Thoracic aorta (tissue), 2 donors: ENCODE measurements at places on chromosomes 3 and 15.

- H3K4me3 ChIP-seq, result no peak overlapping the region
- no peaks in the 10 kb centered on the region for H3K27me3 ChIP-seq
- H3K4me1 ChIP-seq, result no peaks in the 10 kb centered on the region
- H3K27ac ChIP-seq, result no peak overlapping the region
- no peaks in the 10 kb centered on the region for H3K36me3 ChIP-seq
These were observed 20.8 kb downstream of the PIK3CA start for GRCh38 chr3:179168918-179169317.

GRCh38 chr3:38098376-38098723, 38.6 kb downstream of the ACAA1 start:
- no peaks in the 10 kb centered on the region for H3K27me3 ChIP-seq
- H3K4me3 ChIP-seq, result no peak overlapping the region
- no peaks in the 10 kb centered on the region for H3K36me3 ChIP-seq
- no peaks in the 10 kb centered on the region for H3K4me1 ChIP-seq
- no peak for DNase-seq

- no peaks in the 10 kb centered on the region for H3K36me3 ChIP-seq
- DNase-seq, result peak; percentile 33
- H3K4me3 ChIP-seq, result peak overlapping the region; percentile 76
- no peaks in the 10 kb centered on the region for H3K27me3 ChIP-seq
- peak overlapping the region; percentile 96 for H3K27ac ChIP-seq
These were observed 1.3 kb downstream of the MAGI1 start for GRCh38 chr3:66037330-66037985.

- H3K27me3 ChIP-seq, result no peaks in the 10 kb centered on the region
- H3K4me1 ChIP-seq, result peaks cover 3% of the 10 kb centered on the region
- no peak overlapping the region for H3K4me3 ChIP-seq
- H3K36me3 ChIP-seq, result peaks cover 3% of the 10 kb centered on the region
- DNase-seq, result no peak
These were observed 3.7 kb upstream of the ZNF609 start for GRCh38 chr15:64456634-64457108.

DNA sequence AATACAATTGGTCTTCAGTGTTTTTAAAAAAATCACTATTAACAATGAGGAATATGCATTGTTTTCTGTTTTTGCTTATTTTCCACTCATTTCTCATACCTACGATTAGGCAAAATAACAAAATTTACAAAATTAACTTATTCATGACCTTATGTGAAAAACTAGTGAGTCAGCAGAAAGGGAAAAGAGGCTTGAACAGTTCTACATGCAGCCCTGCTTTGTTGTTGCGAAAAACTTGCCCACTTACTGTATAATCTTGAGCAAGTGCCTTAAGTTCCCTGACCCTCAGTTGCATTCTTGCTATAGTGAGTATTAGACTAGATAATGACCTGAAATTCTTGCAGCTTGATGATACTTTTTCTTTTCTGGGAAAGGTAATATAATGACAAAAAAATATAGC, 551.1 kb upstream of the BCHE start:
- no peaks in the 10 kb centered on the region for H3K4me1 ChIP-seq
- H3K4me3 ChIP-seq, result no peak overlapping the region
- DNase-seq, result no peak
- no peaks in the 10 kb centered on the region for H3K27me3 ChIP-seq
- H3K27ac ChIP-seq, result no peak overlapping the region

DNA sequence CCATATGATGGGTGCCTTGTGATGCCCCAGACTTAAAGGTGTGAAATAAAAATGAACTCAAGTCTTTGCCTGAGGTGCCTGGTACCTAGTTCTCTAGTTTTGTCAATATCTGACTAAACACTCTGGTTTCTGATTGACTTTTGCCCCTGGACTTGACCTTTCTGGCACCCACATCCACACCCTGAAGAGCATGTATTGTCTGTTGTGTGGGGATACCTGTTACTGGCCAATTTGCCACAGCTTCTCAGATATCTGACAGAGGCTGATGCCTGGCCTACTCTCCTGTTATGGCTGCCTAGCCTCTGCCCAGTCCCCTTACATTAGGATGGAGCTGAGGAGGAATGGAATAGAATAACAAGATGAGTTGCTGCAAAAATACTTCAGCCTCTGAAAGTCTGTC, 3.6 kb downstream of the ZBTB38 start:
- H3K27ac ChIP-seq, result no peak overlapping the region
- no peaks in the 10 kb centered on the region for H3K27me3 ChIP-seq

- no peak overlapping the region for H3K27ac ChIP-seq
- H3K27me3 ChIP-seq, result no peaks in the 10 kb centered on the region
- H3K36me3 ChIP-seq, result no peaks in the 10 kb centered on the region
- no peaks in the 10 kb centered on the region for H3K4me1 ChIP-seq
- no peak overlapping the region for H3K4me3 ChIP-seq
- no peak for DNase-seq
These were observed 89.5 kb downstream of the MYH15 start for GRCh38 chr3:108420926-108421325.

- peaks cover 56% of the 10 kb centered on the region for H3K4me1 ChIP-seq
- no peak for DNase-seq
- H3K36me3 ChIP-seq, result no peaks in the 10 kb centered on the region
- peak overlapping the region; percentile 98 for H3K27ac ChIP-seq
These were observed 1.6 kb downstream of the GABPB1 start for GRCh38 chr15:50353251-50353974.

DNA sequence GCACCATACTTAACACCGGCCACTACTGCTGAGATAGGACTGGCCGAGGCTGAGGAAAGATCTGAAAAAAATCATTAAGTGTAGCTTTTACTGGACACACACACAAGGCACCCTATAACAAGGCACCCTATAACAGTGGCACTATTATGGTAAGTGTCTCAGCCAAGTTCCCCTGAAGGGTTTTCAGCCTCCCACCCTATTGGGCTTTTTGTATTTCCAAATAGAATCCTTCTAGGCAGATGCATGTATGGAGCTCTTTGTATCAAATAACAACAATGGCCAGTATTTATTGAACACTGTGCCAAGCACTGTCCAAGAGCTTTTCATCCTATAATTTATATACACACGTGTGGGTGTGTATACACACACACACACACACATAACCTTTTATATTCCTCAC, 6.7 kb upstream of the DNAJA4 start:
- no peaks in the 10 kb centered on the region for H3K36me3 ChIP-seq
- H3K4me1 ChIP-seq, result no peaks in the 10 kb centered on the region
- DNase-seq, result no peak
- H3K27ac ChIP-seq, result no peak overlapping the region
- no peaks in the 10 kb centered on the region for H3K27me3 ChIP-seq

GRCh38 chr3:174431717-174432116, 427.4 kb upstream of the NAALADL2 start:
- DNase-seq, result no peak
- no peak overlapping the region for H3K4me3 ChIP-seq
- H3K4me1 ChIP-seq, result peaks cover 8% of the 10 kb centered on the region
- no peaks in the 10 kb centered on the region for H3K36me3 ChIP-seq
- H3K27ac ChIP-seq, result no peak overlapping the region

DNA sequence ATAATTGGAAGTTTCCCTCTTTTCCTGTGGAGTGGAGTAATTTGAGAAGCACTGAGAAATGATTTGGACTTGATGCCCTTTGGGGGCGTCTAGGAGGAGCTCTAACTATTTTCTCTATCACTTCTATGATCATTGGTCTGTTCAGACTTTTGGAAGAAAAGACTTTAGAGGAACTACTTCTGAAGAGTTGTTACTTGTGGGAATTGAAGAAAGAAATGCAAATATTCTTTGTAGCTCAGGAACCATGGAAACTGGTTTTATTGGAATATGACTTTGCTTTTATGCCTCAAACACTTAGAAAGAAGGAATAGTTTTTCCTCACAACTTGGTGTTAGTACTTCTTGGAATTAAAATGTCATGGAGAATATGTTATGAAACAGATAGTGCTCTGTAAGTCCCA, 122.0 kb upstream of the ALDH1A3 start:
- no peak overlapping the region for H3K4me3 ChIP-seq
- no peaks in the 10 kb centered on the region for H3K36me3 ChIP-seq
- no peak for DNase-seq
- H3K4me1 ChIP-seq, result no peaks in the 10 kb centered on the region
- no peaks in the 10 kb centered on the region for H3K27me3 ChIP-seq

DNA sequence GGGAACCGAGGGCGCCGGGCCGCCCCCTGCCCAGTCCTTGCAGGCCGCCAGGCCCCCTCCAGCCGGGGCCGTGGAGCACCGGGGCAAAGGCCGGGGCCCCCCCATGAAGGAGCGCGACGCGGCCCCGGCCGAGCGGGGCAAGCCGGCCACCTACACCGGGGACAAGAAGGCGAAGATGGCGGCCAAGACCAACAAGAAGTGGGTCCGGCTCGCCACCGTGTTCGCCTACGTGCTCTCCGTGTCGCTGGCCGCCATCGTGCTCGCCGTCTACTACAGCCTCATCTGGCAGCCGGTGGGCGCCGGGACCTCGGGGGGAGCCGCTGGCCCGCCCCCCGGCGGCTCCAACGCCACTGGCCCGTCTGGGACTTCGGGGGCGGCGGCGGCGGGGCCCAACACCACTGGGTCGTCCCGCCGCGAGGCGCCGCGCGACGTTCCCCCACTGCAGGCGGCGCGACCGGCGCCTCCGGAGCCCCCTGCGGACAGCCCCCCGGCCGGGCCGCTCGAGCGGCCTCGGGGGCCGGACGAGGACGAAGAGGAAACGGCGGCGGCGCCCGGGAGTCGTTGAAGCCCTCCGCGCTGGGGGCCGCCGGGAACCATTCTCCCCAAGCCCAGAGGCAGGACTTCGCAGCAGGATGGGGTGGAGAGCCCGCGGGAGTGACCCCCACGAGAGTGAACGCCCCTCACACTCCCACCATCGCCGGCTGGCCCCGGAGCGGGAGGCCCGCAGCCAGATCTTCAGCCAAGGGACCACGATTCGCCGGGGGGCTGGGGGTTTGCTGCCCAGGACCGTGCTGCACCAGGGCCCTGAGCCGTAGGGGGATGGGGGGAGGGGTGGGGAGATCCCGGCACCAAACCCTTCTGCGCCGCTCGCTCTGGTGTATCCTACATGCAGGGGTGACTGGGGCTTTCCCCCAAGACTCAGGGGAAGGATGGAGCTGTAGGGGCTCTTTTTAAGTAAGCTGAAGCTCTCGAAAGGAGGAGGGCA, 753 bp downstream of the INAFM2 start:
- H3K27me3 ChIP-seq, result no peaks in the 10 kb centered on the region
- no peaks in the 10 kb centered on the region for H3K36me3 ChIP-seq
- no peak for DNase-seq
- peak overlapping the region; percentile 87 for H3K4me3 ChIP-seq

- H3K27me3 ChIP-seq, result no peaks in the 10 kb centered on the region
- H3K27ac ChIP-seq, result peak overlapping the region; percentile 52
- peaks cover 43% of the 10 kb centered on the region for H3K4me1 ChIP-seq
- peaks cover 5% of the 10 kb centered on the region for H3K36me3 ChIP-seq
These were observed 34.5 kb downstream of the NR1D2 start for GRCh38 chr3:23979569-23979968.

DNA sequence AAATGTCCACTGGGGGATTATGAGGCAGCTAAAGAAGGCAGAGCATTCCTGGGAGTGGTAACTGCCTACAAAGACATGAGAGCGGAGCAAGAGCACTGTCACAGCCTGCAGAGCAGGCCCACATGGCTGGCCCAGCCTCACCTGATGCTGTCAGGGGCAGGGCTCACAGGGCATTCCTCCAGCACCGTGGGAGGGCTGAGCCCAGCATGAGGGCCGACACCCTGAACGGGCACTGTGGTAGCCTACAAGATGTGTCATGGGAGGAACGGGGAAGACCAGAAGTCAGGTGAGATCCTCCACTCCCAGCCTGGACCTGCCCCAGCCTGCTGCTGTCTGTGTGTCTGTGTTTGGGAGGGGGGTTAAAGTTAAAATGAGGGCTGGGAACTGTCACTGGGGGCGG, 30.1 kb downstream of the CCDC12 start:
- H3K4me3 ChIP-seq, result no peak overlapping the region
- H3K36me3 ChIP-seq, result no peaks in the 10 kb centered on the region
- no peaks in the 10 kb centered on the region for H3K27me3 ChIP-seq
- no peak overlapping the region for H3K27ac ChIP-seq

- no peak for DNase-seq
- no peaks in the 10 kb centered on the region for H3K27me3 ChIP-seq
- no peak overlapping the region for H3K4me3 ChIP-seq
- no peaks in the 10 kb centered on the region for H3K36me3 ChIP-seq
- no peaks in the 10 kb centered on the region for H3K4me1 ChIP-seq
These were observed 56.9 kb upstream of the VGLL3 start for GRCh38 chr3:87047852-87048251.

GRCh38 chr15:50830477-50831354, 65.2 kb upstream of the SPPL2A start:
- no peaks in the 10 kb centered on the region for H3K36me3 ChIP-seq
- no peaks in the 10 kb centered on the region for H3K27me3 ChIP-seq
- DNase-seq, result no peak
- H3K27ac ChIP-seq, result no peak overlapping the region
- H3K4me1 ChIP-seq, result no peaks in the 10 kb centered on the region
- H3K4me3 ChIP-seq, result no peak overlapping the region

- peaks cover 10% of the 10 kb centered on the region for H3K4me1 ChIP-seq
- H3K27ac ChIP-seq, result peak overlapping the region; percentile 77
- no peaks in the 10 kb centered on the region for H3K36me3 ChIP-seq
- no peaks in the 10 kb centered on the region for H3K27me3 ChIP-seq
These were observed 766 bp upstream of the EMC4 start for GRCh38 chr15:34223904-34224596.

GRCh38 chr3:65508750-65509422, 529.8 kb downstream of the MAGI1 start:
- no peaks in the 10 kb centered on the region for H3K4me1 ChIP-seq
- H3K27me3 ChIP-seq, result no peaks in the 10 kb centered on the region
- H3K4me3 ChIP-seq, result peak overlapping the region; percentile 35
- H3K27ac ChIP-seq, result no peak overlapping the region
- no peak for DNase-seq

GRCh38 chr15:34434627-34435305, 2.8 kb downstream of the GOLGA8A start:
- H3K36me3 ChIP-seq, result peaks cover 3% of the 10 kb centered on the region
- H3K4me3 ChIP-seq, result no peak overlapping the region
- no peak overlapping the region for H3K27ac ChIP-seq
- no peaks in the 10 kb centered on the region for H3K27me3 ChIP-seq

DNA sequence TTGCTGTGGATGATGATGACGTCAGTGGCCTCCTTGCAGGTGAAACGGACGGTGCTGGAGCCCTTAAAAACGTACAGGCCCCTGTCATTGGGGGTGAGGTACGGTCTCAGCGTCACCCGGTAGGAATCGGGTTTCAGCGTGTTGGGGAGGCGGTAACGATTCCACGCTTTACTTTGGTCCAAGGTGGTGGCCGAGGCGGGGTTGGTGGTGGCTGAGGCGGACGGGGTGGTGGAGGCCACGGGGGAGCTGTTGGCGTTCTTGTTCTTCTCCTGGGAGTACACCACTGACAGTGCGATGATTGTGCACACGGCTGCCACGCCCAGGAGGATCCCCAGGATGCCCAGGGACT, 8.5 kb downstream of the ANPEP start:
- DNase-seq, result no peak
- H3K27me3 ChIP-seq, result no peaks in the 10 kb centered on the region
- no peak overlapping the region for H3K27ac ChIP-seq
- H3K4me1 ChIP-seq, result peaks cover 3% of the 10 kb centered on the region
- H3K36me3 ChIP-seq, result no peaks in the 10 kb centered on the region

GRCh38 chr3:229183-229661, 32.7 kb downstream of the CHL1 start:
- H3K27me3 ChIP-seq, result no peaks in the 10 kb centered on the region
- H3K4me1 ChIP-seq, result no peaks in the 10 kb centered on the region
- H3K36me3 ChIP-seq, result no peaks in the 10 kb centered on the region
- H3K4me3 ChIP-seq, result no peak overlapping the region
